CD4-positive, alpha-beta T cell treated with Interferon alpha-2 for 1 hour (primary cell): ENCODE measurements at places on chromosomes 1 and 21.
A peak's percentile ranks its signal among the peaks of the same experiment; 100 is the strongest.

GRCh38 chr1:218345673-218346390, 696 bp downstream of the TGFB2 start:
- DNase-seq, result peak; percentile 37

DNA sequence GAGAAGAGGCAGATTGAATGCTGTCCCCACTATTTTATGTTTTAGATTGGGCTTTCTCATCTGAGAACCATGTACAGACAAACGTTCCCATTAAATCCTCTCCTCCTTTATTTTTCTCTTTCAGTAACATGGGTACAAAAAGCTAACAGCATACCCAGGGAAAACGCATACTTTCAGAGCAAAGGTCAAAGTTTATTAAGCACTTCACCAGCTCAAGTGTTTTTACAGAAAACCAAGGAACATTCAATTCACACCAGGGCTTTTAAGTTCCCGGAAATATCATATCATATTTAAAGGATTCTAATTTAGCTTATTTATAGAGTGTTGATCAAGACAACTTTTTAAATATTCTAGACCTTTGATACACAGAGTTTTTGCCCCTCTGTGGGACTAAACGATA, 271.5 kb upstream of the C1orf87 start:
- no peak for DNase-seq

GRCh38 chr1:46399307-46399706, 5.2 kb downstream of the FAAH start:
- no peak for DNase-seq

DNA sequence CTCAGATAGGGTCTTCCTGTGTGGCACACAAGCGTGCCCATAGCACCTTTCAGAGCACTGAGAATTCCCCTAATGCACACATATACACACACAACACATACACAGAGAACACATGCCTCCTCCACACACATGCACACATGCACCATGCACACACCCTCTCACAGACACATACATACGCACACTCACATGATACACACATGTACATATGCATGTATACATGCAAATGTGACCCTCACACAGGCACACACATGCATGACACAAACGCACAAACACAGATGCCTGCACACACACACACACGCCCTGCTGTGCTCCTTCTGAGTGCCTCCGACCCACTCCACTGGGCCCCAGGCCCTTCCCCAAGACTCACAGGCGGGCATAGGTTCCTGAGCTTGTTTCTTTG, 251.0 kb downstream of the PTPRU start:
- no peak for DNase-seq

GRCh38 chr1:47915677-47916353, 81.4 kb downstream of the TRABD2B start:
- no peak for DNase-seq

DNA sequence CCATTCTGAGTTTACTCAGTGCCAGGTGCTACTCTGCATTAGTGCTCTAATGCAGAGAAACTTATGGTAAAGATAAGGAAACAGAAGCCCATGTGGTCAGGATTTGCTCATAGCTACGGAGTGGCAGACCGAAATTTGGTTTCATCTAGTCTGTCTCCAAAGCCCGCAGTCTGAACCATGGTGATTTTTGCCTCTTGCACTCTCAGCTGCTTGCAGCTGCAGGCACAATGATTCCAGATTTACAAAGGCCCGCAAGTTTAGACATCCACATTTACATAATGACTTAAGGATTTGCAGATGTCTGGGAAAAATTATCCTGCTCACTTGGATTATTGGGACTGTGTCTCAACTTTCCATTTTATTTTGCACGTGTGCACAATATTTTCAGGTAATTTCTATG, 161.3 kb upstream of the KCNJ6 start:
- no peak for DNase-seq

- no peak for DNase-seq
These were observed 44.0 kb downstream of the LYST start for GRCh38 chr1:235822685-235823084.

- no peak for DNase-seq
These were observed 42.4 kb downstream of the MEF2D start for GRCh38 chr1:156458181-156458503.

DNA sequence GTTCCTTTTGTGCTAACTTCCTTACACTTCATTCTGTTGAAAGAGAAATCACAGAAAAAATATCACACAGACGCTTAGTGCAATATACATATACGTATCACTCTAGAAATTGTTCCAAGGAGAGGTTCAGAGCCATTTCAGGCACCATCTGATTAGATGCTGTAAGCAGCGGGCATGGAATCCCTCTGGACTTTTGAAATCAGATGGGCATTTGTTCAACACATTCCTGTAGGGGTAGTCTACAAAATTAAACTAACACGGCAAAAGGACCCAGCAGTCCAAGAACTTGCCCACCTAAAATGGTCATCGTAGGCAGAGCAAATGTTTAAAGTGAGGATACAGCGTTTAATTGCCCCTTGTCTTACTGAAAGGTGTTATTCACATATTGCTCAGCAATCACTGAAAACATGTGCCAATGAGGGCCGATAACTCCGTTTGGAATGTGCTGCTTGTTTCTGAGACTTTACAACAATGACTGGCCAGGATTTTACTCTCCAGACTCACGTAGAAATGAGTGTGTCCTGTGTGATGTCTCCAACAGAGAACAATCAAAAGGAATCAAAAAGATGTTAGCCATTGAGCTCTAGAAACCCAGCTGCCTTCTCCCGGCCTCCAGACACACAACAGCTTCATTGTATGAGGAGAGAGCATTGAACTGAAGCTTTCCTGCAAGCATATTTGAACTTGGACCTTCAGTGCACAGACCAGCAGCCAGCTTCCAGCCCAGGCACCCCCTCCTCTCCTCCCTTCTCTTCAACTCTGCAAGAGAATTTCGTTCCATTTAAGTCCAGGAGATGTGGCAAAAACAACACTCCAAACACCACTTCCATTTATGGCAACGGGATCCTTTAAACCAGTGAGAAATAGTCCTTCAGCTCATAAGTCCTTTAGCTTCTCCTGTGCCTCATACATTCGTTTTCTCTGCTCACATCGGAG, 32.1 kb upstream of the ADORA3 start:
- no peak for DNase-seq

DNA sequence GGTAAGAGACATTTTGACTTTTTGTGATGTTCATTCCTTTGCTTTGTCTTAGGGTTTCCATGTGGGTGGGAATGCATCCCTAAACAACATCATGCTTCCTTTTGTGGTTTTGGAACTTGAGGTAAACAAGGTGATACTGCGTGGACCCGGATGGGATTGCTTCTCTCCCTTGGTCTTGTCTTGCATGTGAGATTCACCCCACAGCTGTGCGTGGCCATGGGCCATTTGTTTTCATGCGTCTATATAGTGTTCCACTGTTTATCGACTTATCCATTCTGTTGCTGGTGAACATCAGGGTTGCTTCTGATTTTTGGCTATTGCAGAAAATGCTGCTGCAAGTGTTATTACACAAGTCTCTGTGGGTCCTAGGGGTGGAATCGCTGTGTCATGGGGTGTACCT, 21.1 kb downstream of the CRYAA start:
- no peak for DNase-seq
